ENCODE measurements at places on chromosomes 2 and 18.

DNA sequence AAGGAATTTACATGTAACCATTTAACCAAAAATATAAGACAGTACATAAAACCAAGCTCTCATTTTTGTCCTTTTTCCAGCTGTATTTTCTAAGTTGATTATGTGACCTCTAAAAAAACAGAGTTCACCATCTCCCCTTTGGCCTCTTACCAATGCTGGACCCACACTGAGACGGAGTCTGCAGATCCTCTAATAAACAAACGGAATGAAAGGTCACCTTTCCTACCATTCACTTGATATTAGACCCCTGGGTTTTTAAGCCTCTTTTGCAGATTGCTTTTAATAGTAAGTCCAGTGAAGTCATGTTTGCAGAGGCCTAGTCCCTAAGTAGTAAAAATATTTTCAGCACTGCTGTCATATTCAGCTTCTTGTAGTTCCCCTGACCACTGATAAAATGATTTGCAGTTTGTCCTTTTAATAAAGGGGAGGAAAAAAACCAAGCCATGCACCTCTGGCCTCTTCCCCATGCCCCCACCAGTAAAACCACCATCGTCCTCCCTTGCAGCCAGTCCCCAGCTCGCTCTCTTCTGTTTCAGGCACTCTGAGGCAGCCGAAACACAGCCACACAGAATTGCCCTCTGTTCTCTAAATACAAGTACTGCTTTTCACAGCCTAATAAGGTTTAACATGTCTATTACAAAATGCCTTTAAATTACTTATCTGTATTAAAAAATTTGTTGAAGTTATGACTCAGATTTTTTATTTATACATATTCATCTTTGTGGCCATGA is 427.5 kb downstream of the PARD3B start:
- peak; percentile 21 for DNase-seq

DNA sequence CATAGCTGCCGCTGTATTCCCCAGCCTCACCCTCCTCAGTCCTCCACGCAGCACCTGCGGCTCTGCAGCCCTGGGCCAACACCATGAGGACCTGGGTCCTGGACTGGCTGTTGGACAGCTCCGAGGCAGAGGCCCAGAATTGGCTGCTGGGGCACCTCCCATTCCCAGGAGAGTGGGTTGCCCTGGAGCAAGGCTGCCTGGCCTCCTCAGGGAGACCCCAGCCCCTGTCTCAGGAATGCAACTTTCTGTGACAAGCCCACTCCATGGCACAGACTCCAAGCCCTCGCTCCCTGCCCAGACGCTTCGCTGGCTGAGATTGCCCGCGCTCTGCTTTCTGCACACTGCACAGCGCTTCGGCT is 33.0 kb downstream of the CYP26B1 start:
- DNase-seq = no peak

DNA sequence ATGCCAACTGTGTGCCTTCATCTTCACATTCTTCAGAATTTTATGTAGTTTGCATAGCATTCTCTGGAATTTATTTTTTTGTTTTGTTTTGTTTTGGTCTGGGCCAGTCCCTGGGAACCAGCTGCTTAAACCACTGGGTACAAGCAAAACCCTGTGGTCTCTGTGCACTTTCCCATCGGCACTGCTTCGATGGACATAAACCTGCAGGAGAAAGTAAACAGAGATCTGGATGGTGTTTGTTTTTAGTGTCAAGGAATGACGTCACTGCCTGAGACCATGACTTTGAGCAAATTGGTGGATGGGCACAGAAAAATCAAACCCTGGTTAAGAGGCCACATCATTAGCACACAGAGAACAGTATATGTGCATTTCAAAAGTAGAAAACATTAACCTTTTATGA is 64.7 kb upstream of the RASGRP3 start:
- no peak for DNase-seq

- DNase-seq = peak; percentile 72
Measured at GRCh38 chr2:3628800-3629199, 29.2 kb upstream of the ALLC start.

- DNase-seq = peak; percentile 61
Measured at GRCh38 chr2:108575132-108575966, 41.1 kb downstream of the LIMS1 start.

GRCh38 chr2:174280596-174280995 is 32.3 kb upstream of the OLA1 start:
- DNase-seq = no peak
